ENCODE measurements at places on chromosomes 7 and 10.

- no peak for DNase-seq
Measured at GRCh38 chr10:22978918-22979317, 51.1 kb downstream of the ARMC3 start.

- DNase-seq = no peak
Measured at GRCh38 chr7:32496052-32496813, 944 bp downstream of the AVL9 start.

DNA sequence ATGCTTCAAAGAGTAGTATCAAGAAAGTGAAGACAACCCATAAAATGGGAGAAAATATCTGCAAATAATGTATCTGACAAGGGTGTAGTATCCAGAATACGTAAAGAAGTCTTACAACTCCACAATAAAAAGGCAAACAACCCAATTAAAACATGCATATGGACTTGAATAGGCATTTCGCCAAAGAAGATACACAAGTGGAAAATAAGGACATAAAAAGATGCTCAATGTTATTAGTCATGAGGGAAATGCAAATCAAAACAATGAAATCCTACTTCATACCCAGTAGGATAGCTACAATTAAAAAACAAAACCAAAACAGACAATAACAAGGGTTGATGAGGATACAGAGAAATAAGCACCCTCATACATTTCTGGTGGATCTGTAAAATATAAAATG is 79.2 kb downstream of the NUDCD3 start:
- DNase-seq = no peak

DNA sequence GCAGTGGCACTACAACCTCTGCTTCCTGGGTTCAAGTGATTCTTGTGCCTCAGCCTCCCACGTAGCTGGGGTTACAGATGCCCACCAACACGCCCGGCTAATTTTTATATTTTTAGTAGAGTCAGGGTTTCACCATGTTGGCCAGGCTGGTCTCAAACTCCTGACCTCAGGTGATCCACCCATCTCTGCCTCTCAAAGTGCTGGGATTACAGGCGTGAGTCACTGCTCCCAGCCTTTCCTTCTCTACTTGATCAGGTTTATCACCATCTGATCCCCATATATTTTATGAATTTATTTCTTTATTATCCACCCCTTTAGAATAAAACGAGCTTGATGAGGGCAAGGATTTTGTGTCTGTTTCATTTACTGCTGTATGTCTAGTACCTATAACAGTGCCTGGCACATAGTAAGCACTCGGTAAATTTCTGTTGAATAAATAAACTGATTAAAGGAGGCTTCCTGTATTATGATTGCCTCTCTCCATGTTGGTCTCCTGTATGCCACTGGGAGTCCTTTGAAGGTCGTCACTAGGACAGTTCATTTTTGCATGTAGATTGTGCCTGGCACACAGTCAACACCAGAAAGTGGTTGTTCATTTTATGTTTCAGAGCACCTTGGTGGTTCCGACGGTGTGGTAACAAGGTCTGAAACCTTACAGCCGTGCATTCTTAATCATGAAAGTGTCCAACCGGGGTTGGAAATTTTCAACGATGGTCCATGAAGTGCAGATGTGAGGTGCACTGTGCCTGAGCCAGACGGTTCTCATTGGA is 9.6 kb upstream of the EIF3A start:
- no peak for DNase-seq

DNA sequence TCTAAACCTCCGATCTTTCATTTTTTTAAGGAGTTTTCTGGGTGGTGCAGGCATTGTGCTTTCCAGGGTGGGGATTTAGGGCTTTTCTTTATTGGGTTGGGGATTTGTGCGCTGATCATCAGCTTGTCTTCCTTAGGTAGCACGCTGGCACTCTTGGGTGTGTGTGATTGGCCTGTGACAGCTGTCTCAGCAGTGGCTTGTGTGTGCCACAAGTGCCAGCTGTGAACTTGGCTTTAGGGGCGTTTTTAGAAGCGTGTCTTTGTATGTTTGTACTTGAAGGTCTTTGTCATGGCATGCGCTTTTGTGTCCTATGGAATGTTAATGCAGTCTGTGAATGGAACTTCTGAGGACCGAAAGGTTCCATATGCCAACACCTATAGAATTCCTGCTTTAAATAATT is 788 bp downstream of the AKAP9 start:
- DNase-seq = peak; percentile 18

DNA sequence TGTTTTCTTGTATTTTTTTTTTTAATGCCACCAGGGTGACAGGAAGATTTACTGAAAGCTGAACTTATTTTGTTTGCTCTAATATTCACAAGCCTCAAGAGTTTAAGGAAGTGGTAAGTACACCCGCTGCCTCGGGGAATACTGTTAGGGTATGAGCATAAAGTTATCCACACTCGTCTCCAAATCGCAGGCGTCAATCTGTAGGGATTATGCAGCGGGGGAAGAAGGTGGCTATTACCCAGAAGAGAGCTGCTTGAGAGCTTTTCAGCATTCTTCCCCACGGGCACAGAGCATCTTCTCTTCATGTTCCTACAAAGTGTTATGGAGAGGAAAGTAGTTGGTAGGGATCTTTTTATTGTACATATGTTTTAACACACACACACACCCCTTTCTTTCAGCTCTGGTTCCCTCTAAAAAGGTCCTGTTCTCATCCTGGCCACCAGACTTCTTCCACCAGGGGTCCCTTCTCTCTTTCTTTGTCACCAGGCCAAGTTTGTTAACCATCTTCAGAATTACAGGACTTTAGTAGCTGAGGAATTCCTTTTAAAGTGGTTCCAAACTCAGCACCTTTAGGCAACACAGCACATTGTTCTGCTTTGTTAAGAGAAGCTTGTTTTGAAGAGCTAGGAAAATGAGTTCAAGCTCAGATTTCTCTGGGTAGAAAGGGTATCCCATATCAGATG is 411.6 kb upstream of the GALNT17 start:
- no peak for DNase-seq

DNA sequence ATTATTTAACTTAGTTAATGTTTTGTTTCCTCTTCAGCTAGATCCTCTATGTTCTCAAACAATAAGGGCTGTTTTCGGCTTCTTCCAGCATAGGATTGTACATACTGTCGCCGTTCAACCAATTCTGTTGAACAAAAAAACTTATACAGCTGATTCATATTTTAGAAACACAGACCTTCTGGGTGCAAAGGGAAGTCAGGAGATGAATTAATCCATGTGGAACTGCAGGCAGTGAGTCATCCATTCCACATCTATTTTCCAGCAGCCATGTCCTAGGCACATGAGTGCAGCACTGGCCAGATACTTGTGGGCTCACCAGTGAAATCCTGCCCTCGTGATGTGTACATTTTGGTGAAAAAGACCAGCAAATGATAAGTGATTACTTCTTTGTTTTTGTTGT is 163.2 kb downstream of the JAZF1 start:
- DNase-seq = no peak

- DNase-seq = no peak
Measured at GRCh38 chr10:34995925-34996324, 94.2 kb downstream of the CUL2 start.

GRCh38 chr7:151272405-151272804 is 23.9 kb upstream of the SMARCD3 start:
- no peak for DNase-seq

DNA sequence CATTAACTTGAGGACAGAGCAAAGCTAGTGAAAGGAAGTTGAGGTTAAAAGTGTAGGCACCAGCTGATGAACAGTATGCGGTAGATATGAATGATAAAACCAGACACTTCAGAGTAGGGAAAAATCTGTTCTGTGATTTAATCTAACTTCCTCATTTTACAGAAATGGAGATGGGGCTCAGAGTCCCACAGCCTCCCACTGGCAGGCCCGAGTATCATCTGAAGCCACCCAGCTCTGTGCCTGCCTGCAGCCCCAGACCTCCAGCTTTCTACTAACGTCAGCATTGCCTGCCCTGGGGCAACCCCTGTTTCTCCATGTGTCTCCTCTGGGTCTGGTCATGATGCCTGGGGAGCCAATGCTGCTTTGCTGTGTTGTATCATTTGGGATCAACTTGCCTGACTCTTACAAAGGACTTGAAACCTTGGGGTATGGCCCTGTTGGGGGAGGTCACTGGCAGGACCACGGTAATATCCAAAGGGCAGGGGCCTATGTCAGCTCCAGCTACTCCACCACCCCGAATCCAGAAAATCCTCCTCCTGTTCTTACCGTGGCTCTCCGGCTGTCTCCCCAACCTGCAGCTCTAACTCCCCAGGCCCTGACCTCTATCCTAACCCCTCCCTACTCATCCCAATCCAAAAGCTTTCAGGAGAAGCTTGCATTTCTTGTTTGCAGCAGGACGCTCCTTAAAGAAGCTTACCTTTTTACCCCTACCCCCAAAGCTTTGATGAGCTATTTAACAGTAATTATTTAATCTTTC is 56.2 kb upstream of the NPY start:
- no peak for DNase-seq

- no peak for DNase-seq
Measured at GRCh38 chr10:94358480-94358879, 4.3 kb downstream of the NOC3L start.

DNA sequence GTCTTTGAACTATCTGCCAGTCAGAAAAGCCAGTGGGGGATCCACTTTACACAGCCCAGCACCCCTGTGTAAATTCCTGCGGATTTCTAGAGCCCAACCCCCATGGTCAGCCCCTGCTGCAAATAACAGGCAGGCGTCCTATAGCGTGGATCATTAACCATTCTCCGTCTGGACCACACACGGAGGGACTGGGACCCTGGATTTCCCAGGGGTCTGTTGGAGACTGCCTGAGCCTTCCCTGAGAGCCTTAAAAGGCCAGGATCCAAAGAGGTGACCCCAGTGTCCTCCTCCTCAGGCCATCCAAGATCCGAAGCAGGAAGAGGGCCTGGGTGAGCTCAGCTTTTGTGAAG is 11.2 kb upstream of the GRID1 start:
- DNase-seq = no peak

GRCh38 chr7:19648791-19649190 is 60.0 kb downstream of the POLR1F start:
- DNase-seq = no peak

DNA sequence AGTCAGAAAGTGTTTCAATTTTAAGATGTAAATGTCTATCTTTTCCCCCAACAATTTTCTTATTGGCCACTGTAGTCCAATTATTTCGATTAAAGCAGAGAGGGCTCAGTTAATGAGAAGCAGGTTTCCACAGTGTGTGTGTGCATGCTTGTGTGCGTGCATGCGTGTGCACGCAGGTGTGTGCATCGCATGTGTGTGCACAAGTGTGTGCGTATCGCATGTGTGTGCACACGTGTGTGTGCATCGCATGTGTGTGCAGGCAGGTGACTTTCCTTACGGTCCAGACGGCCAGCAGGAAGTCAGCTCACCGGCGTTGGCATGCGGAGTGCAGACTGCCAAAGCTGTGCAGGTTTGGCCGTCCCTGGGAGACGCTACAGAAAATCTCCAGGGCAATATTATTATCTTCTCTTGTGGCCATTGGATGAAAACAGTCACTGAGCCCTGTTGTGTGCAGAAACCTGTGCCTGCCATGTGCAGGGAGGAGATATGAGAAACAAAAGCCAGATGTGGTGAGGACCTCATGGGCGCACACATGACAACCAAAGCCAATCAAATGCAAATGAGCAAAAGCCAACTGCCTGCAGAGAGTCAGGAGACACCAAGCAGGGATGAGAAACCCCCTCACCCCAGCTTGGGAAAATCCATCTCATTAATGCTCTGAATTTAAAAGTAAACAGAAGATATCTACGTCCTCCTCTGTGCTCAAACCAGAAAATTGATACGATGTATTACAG is 70.4 kb downstream of the C10orf90 start:
- DNase-seq = no peak

Measured in inflammatory macrophage (primary cell).